ENCODE measurements at places on chromosomes 6 and 20.

- DNase-seq, result peak; percentile 35
These were observed 392.7 kb upstream of the MAN1A1 start for GRCh38 chr6:119742188-119742803.

DNA sequence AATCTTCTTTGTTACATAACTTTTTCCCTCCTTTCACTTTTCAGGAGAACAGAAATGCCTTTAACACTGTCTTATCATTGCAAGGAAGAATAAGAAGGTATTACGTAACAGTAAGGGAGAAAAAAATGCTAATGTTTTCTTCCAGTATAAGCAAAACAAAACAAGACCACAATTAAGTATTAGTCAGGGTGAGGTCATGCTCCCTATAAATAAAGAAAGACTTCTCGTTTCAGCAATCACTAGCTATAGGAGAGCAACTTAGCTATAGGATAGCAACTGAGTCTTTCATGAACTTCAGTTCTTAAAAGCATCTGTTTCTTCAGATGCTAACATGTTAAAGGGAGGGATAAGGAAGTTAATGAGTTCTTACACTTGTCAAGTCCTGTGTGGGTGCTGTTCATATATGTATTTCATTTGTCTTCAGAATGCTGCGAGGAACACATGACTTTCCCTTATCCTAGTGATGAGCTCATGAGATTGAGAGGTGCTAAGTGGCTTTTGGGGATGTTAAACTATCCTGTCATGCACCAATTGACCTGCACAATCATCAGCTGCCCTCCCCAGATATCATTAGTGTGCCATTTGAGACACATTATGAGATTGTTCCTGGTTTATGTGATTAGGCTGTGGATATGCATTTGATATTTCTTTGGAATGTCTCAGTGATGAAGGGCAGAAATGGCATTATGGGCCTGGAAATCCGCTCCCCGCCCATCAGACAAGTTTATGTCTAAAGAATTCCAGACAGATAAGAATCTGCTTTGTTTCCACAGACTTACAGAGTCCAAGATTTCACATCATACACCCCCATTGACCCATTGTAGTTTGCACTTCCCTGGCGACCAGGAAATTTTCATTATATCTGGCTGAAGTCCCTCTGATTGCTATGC is 37.5 kb downstream of the LAMA4 start:
- peak; percentile 62 for DNase-seq

GRCh38 chr6:13256266-13257001 is 71.9 kb downstream of the TBC1D7 start:
- peak; percentile 93 for DNase-seq

DNA sequence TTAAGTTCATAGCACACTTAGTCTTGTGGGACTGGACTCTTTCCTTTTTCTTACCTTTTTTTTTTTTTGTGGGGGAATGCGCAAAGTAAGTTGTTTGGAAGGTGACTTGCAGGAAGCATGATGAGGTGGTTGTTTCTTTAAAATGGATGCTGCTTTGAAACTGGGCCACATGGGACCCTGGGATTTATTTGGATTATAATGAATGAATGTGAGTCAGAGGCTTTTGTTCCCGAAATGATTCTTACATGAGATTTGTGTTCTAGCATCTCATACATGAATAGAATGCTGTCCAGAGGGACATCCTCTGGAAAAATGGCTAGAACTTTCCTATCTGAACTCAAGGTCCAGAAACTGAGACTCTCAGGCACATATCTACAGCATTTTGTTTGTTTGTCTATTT is 236.6 kb upstream of the RNF24 start:
- DNase-seq, result no peak

DNA sequence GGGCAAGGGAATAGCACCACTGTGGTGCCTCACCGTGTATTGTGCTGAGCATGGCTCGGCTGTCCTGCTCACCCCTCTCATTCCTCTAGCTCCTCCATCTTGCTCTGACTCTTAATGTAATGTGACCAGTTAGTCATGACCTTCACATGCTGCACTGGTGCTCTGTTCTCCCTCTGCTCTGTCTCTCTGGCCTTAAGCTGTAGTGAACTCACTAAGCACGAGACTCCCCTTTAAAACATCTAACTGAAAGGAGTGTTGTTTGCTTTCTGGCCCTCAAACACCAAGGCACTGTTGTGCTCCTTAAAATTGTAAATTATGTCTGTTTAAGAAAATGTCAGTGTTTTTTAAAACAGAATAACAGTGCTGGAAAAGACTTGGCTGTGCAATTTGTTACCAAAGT is 140.4 kb downstream of the HDGFL1 start:
- DNase-seq, result no peak

- no peak for DNase-seq
These were observed 46.6 kb downstream of the CDH22 start for GRCh38 chr20:46261456-46262253.

DNA sequence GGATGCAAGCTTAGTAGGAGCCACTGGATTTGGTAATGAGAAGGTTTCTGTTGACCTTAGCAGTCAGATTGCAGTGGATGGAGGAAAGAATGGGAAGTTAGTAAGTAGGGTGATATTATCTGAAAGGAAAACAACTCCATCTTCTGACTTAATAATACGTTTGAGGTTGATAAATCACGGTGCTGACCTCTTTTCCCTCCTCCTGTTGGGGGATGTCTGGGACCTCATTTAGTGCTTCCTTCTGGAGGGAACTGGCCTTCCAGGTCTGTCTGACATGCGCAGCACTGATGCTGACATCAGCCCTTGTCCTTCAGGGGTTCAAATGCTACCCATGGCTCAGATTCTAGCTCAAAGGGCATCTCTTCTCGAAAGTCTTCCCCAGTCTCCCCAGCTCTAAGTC is 48.2 kb upstream of the AKAP12 start:
- DNase-seq, result no peak

Data from inflammatory macrophage treated with lipopolysaccharide for 1 hour (primary cell).